ENCODE measurements at places on chromosomes 12 and 14.

- peak; percentile 48 for DNase-seq
Measured at GRCh38 chr14:25042362-25043299, 7.3 kb downstream of the STXBP6 start.

DNA sequence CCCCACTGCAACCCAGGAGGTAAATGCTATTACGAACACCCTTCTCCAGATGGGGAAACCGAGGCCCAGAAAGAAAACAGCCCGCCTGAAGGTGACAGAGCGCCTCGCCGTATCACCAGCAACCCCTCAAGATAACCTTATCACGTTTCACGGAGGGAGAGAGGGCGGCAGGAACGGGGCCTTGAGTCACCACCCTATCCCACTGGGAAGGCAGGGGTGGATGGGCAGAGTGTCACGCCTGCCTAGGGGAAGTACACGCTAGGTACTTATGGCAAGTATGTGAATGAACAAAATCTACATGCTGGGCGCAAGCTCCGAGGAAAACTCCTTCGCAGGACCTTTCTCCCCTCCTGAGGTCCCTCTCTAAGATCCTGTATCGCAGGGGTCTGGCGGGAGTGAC lies 17.8 kb downstream of the NCOR2 start:
- no peak for DNase-seq

GRCh38 chr12:51025836-51026638 lies at the start of gene SLC11A2:
SLC11A2 (minus strand) TSS chr12:51026384; CDS start chr12:51010728, 15,656 bp downstream.
- DNase-seq, result peak; percentile 98

DNA sequence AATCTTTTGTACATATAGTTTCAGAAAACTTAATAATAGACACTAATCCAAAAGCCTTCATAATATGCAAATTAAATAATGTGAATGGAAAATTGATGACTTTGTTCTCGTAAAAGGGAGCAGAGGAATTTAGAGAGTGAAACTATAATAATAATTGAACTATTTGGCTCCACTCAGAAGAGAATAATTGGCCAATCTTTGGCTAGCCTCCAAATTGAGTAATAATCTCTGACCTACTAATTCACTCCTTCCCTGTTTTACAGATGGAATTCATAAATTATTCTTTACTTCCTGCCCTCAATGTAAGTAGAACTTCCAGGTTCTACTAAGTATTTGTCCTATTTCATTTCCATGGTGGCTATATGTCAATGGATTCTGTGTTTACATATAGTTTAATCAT lies 15.8 kb downstream of the TRIM9 start:
- DNase-seq, result peak; percentile 6

DNA sequence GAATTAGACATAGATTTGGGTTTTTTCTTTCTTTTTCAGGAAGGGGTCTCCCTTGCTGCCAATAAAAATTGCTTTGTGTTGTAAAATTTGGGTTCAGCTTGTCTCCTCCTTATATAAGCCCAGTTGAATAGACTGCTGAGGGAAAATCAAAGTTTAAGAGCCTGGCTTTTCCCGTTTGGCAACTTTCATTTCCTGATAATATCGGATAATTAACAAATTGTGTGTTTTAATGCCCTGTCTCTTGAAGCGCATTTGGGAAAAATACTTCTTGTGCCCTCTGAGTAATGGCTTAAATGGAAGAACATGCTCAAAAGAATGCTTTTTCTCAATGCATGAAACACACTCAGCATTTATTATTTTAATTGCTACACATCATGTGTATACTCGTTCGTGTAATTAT lies 198.0 kb upstream of the DCN start:
- DNase-seq, result no peak

DNA sequence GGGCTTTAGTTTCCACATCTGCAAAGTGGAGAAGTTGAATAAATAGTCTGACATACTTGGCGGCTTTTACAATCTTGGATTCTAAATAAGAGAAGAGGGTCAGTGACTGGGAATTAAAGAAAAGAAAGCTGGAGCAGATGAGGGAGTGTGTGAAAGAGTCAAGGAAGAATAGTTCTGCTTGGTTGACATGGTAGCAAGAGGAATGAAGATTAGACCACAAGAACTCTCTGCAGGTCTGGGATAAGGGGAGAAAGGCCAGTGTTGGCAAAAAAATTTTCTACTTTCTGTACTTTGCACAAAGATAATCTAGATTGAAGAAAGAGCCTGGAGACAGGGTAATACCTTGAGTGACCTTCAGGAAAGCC lies 5.9 kb downstream of the ITGB7 start:
- no peak for DNase-seq

GRCh38 chr12:40942326-40942725 lies 245.8 kb upstream of the PDZRN4 start:
- DNase-seq, result peak; percentile 2

DNA sequence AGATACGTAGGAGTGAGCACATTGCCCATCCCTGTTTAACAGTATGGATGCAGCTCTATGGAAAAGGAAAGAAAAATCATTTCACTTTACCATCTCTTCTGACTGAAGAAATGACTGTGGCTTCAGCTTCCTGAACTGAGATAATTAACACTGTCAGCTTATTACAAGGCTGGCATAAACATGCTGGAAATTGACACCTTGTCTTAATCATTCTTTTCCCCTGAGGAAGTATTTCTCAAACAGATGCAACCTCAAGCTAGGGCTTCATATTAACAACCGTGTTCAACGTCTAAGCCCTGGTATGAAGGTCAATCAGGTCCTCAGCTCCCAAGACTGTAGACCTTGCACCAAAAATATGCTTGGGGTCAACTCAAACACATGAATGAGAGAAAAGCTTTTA lies 25.0 kb downstream of the RERG start:
- DNase-seq, result no peak

DNA sequence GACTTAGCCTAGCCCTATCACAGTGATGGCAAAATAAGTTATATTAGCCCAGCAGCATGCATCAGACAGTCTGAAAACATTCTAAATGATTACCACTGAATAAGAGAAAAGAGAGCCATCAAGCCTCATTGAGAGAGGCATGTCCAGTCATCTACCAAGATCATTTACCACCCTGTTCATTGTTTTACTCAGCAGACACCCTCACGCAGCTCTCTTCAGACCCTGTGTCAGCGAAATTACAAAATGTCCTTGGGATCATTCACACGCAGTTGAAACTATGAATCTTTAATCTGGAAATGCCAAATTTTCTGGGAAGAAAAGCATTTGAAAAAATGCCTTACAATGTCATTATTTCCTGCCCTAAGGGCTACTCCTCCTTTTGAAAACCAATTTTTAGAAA lies 89.5 kb downstream of the PTPRO start:
- DNase-seq, result no peak

GRCh38 chr14:29236401-29236800 lies 469.8 kb downstream of the FOXG1 start:
- peak; percentile 24 for DNase-seq

- no peak for DNase-seq
Measured at GRCh38 chr14:59829469-59830337, 40.9 kb downstream of the RTN1 start.

- DNase-seq, result no peak
Measured at GRCh38 chr12:101474711-101475386, at the start of gene SPIC. SPIC (plus strand) TSS chr12:101475336; CDS start chr12:101476905, 1,569 bp downstream.

Data from foreskin fibroblast (primary cell).